Omental fat pad (tissue), 4 donors: ENCODE measurements at places on chromosomes 7 and 10.
A peak's percentile ranks its signal among the peaks of the same experiment; 100 is the strongest.

- no peak for DNase-seq
These were observed 52.5 kb downstream of the KLRG2 start for GRCh38 chr7:139431010-139431409.

DNA sequence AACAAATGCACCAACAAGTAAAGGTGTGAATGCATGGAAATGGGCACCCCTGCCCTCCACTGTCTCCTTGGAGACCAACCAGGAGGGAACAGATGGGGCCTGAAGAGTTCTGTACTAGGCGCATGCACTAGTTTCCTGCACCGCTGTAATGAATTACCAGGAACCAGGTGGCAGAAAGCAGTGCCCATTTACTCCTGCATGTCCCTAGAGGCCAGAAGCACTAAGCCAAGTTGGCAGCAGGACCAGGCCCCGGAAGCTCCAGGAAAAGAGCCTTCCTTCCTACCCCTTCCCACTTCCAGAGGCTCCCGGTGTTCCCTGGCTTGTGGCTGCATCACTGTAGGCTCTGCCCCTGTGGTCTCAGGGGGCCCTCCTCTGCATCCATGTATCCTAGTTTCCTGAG is 237.5 kb upstream of the PPP2R2D start:
- no peak for DNase-seq

DNA sequence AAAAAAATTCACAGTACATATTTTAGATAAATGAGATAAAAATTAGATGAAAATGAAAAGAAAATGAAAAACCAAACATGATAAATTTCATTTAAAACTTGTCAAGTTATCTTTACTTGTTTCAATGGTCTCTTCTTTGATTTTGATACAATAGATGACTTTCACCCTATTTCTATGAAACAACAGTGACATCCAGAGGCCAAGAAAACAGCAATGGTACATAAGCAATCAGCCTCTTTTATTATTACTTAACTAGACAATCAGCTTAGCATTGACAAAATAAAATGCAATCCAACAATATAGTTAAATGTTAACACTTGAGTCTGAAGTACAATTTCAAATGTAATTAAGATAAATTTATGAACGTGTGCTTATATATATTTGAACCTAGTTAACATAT is 74.8 kb upstream of the GPR37 start:
- no peak for DNase-seq

GRCh38 chr7:55156919-55157763 is 138.3 kb downstream of the EGFR start:
- no peak for DNase-seq

DNA sequence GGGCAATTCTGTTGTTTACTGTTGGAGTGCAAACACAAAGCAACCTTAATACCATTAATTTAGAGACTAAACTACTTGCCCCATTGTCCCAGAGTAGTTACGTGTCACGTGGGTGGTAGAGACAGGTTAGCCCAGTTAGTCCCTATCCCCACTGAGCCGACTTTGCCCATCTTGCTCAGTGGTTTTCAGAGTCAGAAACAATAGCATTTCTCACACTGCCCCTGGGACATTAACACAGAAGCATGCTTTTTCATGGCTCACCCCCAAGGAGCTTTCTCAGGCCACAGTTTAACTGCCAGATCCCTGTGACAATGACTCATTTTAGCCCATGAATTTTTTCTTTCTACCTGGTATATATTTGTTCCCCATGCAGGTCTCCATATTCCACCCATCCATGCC is 271.0 kb downstream of the POU6F2 start:
- no peak for DNase-seq

GRCh38 chr7:39269034-39269433 is 291.3 kb downstream of the POU6F2 start:
- DNase-seq: no peak

DNA sequence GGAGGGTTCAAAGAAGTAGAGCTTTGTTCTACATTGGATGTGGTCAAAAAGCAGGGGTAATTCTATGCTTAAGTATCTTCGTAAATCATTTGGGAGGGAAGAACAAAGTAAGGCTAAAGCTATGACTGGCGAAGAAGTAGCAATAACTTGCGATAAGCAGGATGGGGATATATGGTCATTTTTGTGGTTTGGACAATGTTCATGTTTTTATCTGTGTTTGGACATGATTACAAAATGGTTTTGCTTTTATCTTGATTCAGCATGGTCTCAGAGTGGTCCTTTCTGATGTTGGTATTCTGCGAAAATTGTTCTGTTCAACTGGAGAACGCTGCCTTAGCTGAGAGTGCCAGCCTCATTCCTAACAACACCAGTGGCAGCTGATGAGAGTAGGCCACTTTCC is 208.8 kb downstream of the SEMA3A start:
- DNase-seq: no peak

GRCh38 chr10:70496341-70497119 is 18.0 kb downstream of the PALD1 start:
- DNase-seq: no peak

DNA sequence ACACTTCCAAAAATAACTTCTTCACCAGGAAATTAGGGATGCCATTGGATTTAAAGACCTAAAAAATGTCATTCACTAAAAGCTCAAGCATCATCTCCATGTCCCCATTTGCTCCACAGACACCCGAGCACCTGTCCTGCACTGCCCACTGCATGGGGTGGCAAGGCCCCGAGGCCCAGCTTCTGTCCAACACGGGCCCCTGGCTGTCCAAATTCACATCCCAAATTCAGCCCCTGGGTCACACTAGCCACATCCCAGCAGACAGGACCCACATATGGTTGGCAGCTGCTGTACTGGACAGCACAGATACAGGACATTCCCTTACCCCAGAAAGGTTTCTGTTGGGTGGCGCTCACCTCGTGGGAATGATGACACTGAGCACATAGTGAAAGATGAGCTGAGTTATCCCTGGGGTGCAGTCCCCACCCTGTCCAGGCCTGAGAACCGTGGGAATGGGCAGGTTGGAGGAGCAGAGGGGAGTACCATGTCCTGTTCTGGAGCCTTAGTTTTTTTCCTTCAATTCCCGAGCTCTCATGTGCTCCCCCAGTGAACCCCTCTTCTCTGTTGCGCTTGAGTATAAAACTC is 55.3 kb downstream of the CSGALNACT2 start:
- DNase-seq: peak; percentile 18

DNA sequence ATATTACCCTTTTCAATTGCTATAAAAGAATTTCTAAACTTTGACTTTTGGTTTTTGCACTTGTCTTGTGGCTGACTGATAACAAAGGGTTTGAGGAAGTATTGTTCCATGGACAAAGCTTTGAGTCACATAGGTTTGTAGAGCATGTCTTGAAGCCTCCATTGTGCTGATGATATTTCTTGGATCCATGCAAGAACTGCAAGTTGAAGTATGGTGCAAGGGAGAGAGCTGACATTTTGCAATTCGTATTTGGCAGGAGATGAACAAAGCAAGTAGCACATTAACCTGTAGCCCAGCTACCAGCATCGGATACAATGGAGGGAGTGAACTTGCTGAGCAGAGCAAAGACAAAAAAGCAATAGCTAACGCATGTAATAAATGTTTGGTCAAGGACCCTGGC is 23.4 kb downstream of the MGAM2 start:
- no peak for DNase-seq

DNA sequence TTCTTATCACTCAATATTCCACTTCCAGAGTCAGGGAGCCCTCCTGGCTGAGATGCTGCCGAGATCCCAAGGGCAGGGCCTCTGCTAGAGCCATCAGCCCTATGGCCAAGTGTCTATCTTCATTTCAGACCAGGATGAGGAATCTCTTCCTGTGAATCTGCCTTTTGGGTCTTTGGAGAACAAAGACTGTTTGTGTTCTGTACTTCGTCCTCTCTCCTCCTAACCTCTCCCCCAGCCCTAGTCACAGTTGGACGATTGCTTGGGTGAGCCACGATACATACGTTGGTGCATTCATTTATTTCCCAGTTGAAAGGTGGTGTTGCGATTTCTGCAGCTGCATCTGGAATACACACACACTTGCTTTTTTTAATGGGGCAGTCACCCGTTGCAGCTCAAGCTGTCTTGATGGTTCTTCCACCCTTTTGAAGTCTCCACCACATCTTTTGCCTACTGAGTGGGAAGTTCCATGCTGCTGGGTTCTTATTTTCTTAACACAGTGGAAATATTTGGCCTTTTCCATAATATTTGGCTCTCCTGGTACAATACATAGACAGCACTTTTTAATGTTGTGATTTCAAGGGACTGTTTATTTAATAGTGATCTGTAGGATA is 26.7 kb downstream of the SH3PXD2A start:
- DNase-seq: no peak

GRCh38 chr10:74991435-74991834 is 120.0 kb upstream of the SAMD8 start:
- DNase-seq: no peak

DNA sequence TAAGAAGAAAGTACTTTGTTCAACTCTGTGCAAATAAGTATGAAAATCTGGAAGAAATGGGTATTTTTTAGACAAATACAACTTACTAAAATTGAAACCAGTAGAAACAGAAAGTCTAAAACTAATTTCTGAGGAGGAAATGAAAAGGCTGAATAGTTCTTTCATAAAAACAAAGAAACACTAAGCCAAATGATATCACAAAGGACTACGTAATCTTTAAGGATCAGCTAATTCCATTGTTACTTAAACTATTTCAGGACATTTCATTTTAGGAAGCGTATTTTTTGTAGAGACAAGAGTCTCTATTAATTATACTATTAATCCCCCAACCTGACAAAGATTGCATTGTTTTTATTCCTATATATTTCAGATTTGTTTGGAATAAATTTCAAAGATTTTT is 11.2 kb upstream of the CCSER2 start:
- no peak for DNase-seq

GRCh38 chr7:70114806-70115205 is 516.5 kb downstream of the AUTS2 start:
- no peak for DNase-seq

DNA sequence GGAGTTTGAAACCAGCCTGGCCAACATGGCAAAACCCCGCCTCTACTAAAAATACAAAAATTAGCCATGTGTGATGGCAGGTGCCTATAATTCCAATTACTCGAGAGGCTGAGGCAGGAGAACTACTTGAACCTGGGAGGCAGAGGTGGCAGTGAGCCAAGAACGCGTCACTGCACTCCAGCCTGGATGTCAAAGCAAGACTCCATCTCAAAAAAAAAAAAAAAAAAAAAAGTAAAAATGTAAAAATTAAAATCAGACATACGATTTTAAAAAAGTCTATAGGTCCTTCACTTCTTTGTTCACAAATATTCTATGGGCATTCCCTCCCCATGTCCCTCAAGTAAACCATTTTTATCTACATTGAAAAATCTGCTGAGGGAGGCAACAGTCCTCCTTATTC is 34.9 kb upstream of the TLL2 start:
- no peak for DNase-seq

- no peak for DNase-seq
These were observed 48.1 kb downstream of the GNAI1 start for GRCh38 chr7:80182630-80183276.

GRCh38 chr10:73083221-73083620 is 13.4 kb downstream of the P4HA1 start:
- DNase-seq: no peak

DNA sequence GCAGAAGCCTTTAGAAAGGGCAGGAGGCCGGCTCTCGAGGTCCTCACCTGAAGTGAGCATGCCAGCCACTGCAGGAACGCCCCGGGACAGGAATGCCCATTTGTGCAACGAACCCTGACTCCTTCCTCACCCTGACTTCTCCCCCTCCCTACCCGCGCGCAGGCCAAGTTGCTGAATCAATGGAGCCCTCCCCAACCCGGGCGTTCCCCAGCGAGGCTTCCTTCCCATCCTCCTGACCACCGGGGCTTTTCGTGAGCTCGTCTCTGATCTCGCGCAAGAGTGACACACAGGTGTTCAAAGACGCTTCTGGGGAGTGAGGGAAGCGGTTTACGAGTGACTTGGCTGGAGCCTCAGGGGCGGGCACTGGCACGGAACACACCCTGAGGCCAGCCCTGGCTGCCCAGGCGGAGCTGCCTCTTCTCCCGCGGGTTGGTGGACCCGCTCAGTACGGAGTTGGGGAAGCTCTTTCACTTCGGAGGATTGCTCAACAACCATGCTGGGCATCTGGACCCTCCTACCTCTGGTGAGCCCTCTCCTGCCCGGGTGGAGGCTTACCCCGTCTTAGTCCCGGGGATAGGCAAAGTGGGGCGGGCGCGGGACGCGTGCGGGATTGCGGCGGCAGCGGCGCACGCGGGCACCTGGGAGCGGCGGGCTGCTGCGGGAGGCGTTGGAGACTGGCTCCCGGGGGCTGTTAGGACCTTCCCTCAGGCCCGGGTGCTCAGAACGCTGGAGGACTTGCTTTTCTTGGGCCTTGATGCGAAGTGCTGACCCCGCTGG is at the start of gene FAS:
Gene FAS, plus strand, starts transcription at position 415 of the 777 bp plus-strand sequence. Its CDS starts 79 bp downstream, at position 494.
- DNase-seq: peak; percentile 57

GRCh38 chr7:96312502-96312901 is 9.4 kb downstream of the SLC25A13 start:
- DNase-seq: no peak

DNA sequence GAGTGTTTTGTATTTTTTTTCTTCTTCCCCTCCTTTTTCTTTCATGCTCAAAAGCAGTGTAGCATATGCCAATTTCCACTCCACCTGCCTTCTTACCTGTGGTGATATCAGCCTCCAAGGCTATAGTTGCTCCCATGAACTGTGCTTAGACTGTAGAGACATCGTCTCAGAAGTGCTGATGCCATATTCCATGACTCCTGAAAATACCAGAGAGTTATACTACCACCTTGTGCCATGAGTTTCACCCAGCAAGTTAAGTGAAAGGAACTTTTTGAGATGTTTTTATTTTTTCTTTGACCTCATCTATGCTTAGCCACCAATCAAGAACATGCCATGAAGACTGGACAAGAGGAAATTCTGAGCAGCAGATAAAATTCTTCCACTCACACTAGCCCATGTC is 142.8 kb upstream of the SEMA3E start:
- DNase-seq: no peak

- DNase-seq: no peak
These were observed 274.9 kb upstream of the NEBL start for GRCh38 chr10:21171936-21172541.

DNA sequence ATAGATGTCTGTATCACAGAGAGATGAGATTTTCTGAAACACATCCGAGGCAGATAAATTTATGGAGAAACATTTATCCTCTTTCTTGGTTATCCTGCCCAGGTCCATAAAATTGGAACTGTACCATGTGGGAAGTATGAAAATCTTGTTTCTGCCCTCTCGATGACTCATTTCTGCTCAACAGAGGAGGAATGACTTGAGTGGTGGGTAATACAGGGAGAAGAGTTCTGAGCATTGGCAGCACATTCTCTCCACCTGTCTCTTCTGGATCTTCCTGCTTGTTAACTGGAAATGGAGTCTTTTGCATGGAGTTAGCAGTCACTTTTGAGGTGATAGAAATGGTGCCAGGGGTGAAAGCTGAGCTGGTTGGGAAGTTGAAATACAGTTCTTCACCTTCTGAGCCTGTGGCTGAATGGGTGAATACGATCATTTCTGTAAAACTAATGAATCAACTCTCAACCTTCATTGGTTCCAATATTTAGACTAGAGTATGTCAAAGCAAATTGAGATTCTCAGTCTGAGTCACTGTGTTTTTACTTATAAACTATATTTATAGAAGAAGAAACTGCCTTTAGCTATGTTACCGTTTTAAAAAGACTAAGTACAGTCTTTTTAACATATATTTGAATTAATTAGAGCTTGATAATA is 945.5 kb downstream of the SORCS3 start:
- no peak for DNase-seq

GRCh38 chr10:79090134-79090803 is 21.5 kb downstream of the ZMIZ1 start:
- no peak for DNase-seq

- no peak for DNase-seq
These were observed 102.4 kb upstream of the LRGUK start for GRCh38 chr7:134024739-134025138.
